Femur (tissue), 1 donor: ENCODE measurements at places on chromosomes 13 and 19.
A peak's percentile ranks its signal among the peaks of the same experiment; 100 is the strongest.

- DNase-seq, result no peak
Measured at GRCh38 chr13:99251921-99252320, 6.3 kb downstream of the GPR18 start.

GRCh38 chr13:40776232-40776631 lies 5.2 kb upstream of the MRPS31 start:
- no peak for DNase-seq

GRCh38 chr19:29285878-29286277 lies 72.9 kb upstream of the UQCRFS1 start:
- peak; percentile 66 for DNase-seq

DNA sequence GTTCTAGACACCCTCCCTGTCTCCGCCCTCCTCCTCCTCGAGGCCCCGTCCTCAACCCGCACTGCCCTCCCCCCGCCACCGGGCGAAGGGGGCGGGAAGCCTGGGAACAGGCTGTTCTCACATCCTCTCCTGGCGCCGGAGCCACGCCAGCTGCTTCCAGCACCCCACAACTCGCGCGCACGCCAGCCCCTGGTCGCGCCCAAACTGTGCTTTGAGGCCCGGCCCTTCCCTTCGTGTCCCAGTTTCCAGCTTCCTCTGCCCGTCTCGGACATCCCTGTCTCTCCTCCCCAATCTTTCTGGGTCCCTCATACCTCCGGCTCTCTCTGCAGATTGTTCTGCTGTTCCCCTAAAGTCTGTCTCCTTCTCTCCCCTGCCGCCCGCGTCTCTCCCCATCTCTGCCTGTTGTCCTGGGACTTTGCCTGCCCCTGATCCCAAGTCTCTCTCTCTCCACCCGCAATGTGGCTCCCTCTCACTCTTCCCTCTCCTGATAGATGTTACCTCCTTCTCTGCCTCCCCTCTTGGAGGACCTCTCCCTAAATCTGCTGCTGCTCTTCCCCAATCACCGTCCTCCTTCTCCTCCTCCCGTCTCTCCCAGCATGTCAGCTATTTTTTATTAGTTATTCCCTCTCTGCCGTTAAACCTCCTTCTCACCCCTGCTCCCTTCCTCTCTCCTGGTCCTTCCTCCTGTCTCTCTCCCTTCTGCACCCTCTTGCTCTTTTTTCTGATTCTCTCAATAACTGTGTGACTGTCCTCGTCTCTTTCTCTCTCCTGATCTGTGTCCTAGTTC lies 14.2 kb downstream of the DPF1 start:
- peak; percentile 95 for DNase-seq

DNA sequence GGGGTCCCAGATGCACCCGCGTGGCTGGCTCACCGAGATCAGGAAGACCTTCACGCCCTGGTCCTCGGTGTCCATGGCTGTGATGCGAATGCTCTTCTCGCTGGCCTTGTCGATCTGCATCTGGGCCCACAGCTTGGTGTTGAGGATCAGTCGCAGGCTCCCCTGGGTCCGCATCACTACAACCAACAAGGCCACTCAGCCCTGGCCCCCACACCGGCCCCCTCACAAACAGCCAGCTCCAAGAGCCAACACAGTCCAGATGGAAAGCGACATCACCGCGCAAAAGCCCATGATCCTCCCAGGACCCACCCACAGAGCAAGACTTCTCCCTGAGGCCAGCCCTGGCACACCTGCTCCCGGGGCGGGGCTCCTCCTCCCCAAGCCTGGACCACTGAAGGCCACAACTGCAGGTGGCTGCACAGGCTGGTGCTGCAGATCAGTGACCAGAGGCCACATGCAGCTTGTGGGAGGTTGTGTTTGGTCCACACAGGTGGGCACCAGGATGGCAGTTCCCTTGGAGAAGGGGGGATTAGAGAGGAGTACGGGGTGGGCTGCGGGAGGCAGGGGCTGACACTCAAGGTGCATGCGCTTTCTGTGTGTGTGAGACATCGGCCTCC lies 4.5 kb downstream of the CAPS start:
- no peak for DNase-seq

GRCh38 chr13:33797622-33798021 lies 20.3 kb upstream of the RFC3 start:
- no peak for DNase-seq

DNA sequence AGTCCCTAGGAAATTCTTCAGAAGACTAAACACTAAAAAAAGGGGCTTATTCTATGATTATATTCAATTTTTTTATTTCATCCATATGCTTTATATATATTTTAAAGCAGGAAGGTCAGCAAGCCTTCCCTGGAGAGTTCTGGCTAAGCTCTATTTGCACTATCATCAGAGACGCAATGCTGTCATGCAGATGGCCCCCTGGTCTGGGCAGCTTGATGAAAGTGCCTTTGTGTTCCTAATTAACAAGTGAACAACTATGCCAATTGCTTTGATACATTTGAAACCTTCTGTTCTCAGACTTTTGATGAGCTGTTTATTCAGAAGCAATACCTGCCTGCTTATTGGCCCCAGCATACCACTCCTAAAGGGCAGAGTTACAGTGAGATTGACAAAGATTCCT lies 1344.6 kb downstream of the OLFM4 start:
- DNase-seq, result no peak

- DNase-seq, result no peak
Measured at GRCh38 chr13:45728759-45729158, 26.6 kb downstream of the CBY2 start.

DNA sequence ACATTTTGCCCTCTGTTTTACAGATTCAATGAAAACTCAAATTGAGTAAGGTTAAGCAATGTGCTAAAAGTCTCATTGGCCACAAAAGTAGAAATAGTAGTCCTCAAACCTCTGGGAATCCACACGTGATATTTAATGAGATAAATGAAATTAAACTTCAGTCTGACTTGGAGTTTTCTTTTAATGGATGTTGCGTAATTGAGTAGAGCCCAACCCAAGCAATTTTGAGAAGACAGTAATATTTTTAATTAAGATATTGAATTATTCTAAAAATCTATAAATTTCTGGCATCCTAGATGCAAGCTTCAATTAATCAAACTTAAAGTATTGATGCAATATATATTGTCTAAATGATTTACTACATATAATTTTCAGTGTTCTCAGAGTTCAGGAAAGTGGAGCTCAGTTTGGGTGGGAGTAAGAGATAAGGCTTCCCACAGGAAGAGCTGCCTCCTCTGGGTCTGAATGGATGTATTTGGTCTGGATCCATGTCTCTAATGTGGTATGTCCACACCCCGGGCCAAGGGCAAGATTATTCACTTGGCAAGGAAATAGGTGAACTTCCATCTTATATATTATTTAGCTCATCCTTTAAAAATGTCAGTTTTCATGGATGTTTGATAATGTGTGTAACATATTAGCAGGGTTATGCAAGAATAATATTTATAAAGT lies 6.9 kb downstream of the MBNL2 start:
- no peak for DNase-seq

- no peak for DNase-seq
Measured at GRCh38 chr13:99028890-99029289, 51.0 kb upstream of the DOCK9 start.

- no peak for DNase-seq
Measured at GRCh38 chr13:80189889-80190597, 150.9 kb downstream of the SPRY2 start.

DNA sequence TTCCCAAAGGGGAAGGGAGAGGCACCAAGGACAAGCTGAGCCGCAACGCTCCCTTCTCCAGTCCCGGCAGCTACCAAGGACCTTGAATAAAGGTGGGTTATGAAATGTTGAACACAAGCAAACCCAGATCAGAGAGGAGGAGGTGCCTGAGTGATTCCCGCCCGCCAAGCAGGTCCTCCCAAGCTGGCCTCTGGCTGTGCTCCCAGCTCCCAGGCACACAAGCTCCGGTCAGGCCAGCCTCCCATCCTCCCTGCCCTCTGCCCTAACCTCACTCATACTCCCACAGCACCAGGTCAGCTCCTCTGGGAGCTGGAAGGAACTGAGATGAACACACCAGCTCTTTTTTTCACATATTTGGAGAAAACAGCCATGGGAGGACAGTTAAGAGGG lies 3.7 kb downstream of the NAPA start:
- DNase-seq, result no peak

- no peak for DNase-seq
Measured at GRCh38 chr19:14482172-14482941, 7.2 kb upstream of the PTGER1 start.

GRCh38 chr13:108967371-108967770 lies 338.0 kb downstream of the MYO16 start:
- no peak for DNase-seq

- peak; percentile 27 for DNase-seq
Measured at GRCh38 chr13:27622102-27622820, 569 bp downstream of the POLR1D start.

GRCh38 chr13:59452189-59452890 lies 711.4 kb downstream of the DIAPH3 start:
- peak; percentile 34 for DNase-seq

GRCh38 chr13:28967029-28967915 lies 147.1 kb downstream of the MTUS2 start:
- no peak for DNase-seq

DNA sequence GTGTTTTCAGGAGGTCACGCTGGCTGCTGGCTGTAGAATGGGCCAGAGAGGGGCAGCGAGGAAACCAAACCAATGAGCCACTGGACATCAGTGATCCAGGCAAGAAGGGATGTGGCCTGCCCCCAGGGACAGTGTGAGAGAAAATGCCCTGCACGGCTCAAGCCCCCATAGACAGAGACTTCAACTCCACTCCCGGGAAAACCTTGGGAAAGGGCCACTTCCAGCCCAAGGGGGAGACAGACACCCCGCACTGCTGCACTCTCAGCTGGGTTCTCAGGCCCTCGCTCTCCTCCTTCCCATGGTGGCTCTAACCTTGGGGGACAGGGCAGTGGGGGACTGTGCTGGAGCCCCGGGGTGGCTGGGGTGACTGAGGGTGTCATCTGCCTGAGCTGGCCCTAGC lies 172.0 kb downstream of the KATNAL1 start:
- DNase-seq, result no peak

GRCh38 chr13:78102121-78102677 lies 183.6 kb upstream of the EDNRB start:
- DNase-seq, result peak; percentile 56

DNA sequence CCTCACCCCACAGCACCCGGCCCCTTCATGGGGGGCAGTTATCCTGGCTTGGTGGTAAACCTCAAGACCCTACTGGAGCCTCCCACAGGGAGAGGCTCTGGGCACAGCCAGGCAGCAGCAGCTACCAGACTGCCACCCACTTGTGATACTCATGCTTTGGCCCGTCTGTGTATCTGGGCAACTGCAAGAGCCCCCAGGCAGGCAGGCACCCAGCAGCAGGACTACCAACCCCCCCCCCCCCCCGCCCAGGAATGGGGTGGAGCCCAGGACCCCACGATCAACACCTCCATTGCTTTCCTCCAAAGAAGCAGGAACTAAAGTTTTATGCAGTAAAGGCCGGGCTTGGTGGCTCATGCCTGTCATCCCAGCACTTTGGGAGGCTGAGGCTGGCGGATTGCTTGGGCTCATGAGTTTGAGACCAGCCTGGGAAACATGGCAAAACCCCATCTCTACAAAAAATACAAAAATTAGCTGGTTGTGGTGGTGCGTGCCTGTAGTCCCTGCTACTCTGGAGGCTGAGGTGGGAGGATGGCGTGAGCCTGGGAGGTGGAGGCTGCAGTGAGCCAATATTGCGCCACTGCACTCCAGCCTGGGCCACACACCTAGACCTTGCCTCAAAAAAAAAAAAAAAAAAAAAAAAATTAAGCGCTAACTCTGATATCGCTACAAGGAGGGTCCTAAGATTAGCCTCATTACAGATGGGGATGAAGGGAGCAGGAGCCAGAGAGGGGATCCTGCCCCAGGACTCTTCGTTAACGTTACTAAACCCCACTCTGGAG lies 1.1 kb upstream of the LYL1 start:
- no peak for DNase-seq

DNA sequence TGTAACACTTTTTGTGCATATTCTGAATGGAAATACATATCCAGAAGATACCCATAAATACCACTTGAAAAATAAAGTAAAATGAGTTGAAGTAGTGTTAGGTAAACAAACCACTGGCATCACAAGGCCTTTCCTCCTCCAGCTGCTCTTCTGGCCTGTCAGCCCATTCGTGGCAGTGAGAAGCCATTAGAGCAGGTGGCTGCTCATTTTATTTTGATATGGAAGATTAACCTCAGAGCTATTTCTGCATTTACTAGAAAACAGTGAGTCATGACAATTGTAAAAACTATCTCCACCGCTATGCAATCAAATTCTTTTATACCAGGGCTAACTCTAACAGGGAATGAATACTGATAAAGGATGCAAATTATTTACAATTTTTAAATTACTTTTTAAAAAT lies 2898.1 kb downstream of the PCDH9 start:
- DNase-seq, result no peak

GRCh38 chr13:113948034-113948742 lies 25.7 kb downstream of the C13orf46 start:
- DNase-seq, result no peak

DNA sequence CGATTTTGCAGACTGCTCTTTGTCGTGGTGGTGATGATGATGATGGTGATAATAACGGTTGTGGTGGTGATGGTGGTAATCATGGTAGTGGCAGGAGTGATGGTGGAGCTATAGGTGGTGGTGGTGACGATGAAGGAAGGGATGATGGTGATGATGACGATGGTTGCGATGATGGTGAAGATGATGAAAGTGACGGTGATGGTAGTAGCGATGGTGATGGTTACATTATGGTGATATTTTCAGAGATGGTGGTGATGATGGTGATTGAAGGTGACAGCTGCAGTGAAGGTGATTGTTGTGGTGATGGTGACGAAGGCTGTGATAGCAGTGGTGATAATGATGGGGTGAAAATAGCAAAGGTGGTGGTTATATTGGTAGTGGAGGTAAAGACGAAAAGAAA lies 2.1 kb upstream of the ADGRE3 start:
- DNase-seq, result no peak

DNA sequence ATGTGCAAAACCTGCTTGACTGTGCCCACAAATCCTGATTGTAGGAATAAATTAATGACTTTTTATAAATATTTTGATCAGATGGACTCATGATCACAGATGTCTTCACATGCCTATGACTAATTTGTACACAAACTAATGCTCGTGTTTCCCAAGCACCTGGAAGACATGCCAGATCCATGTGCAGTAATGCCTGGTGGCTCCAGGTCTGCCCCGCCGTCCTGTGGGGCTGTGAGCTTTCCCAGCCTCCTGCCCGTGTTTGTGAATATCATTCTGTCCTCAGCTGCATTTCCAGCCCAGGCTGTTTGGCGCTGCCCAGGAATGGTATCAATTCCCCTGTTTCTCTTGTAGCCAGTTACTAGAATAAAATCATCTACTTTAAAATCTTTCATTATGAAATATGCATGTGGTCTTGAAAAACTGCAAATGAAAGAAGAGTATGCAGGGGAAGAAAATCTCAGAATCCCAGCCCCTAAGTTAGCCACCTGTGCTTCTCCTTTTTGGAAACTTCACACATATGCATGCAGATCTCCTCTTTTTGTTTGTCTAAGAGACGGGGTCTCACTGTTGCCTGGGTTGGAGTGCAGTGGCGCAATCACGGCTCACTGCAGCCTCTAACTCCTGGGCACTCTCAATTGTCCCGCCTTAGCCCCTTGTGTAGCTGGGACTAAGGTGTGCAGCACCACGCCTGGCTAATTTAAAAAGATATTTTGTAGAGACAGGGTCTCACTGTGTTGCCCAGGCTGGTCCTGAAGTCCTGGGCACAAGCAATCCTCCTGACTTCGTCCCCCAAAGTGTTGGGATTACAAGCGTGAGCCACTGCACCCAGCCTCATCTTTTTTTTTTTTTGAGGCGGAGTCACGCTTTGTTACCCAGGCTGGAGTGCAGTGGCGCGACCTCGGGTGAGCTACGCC lies 6.2 kb downstream of the RPL28 start:
- DNase-seq, result no peak

GRCh38 chr13:101486708-101487437 lies 34.4 kb downstream of the ITGBL1 start:
- DNase-seq, result no peak
